Chondrocyte (in vitro differentiated cells): ENCODE measurements at places on chromosomes 6 and 20. TPM values are rescaled to one million over a fixed set of nuclear protein-coding genes. Genes with fewer than 3 reads are reported as not detected.

Gene WFDC5
- total RNA-seq = not detected in 3 replicates

Gene OLIG3
- total RNA-seq = not detected in 3 replicates

Gene LAMA2
- 1.9 to 9.8 TPM (median 2.5 TPM) in 3 replicates for total RNA-seq

Gene LTB
- total RNA-seq = not detected in 3 replicates

Gene SLC26A8
- total RNA-seq = 0.15 TPM in 1 of 3 replicates, not detected in the others

Gene GNMT
- total RNA-seq = 0.53 TPM in 1 of 3 replicates, not detected in the others

Gene MBOAT1
- 1.1 to 2.9 TPM (median 1.2 TPM) in 3 replicates for total RNA-seq

Gene OR12D3
- not detected in 3 replicates for total RNA-seq
